Right ventricle myocardium superior (tissue), 1 donor: ENCODE measurements at places on chromosomes 12 and 14. TPM values are rescaled to one million over a fixed set of nuclear protein-coding genes. Genes with fewer than 3 reads are reported as not detected.

Gene MMP14
- total RNA-seq: 22.5 TPM

Gene OAS3
- 5.1 TPM for total RNA-seq

GRCh38 chr12:73656375-73656774 lies 881.3 kb upstream of the ATXN7L3B start:
- no peak for DNase-seq

GRCh38 chr12:112126911-112127310 lies 1.6 kb downstream of the TRAFD1 start:
- no peak for DNase-seq

Gene GLS2
- total RNA-seq: 0.40 TPM

Gene HOXC9
- total RNA-seq: not detected

Gene ZNF839
- total RNA-seq: 7.8 TPM

- DNase-seq: peak; percentile 97
Observed at GRCh38 chr14:73851567-73852382, at the start of gene PTGR2. TSS of gene PTGR2 (plus strand) at chr14:73851831. CDS start at chr14:73858863, 7,032 bp downstream.

DNA sequence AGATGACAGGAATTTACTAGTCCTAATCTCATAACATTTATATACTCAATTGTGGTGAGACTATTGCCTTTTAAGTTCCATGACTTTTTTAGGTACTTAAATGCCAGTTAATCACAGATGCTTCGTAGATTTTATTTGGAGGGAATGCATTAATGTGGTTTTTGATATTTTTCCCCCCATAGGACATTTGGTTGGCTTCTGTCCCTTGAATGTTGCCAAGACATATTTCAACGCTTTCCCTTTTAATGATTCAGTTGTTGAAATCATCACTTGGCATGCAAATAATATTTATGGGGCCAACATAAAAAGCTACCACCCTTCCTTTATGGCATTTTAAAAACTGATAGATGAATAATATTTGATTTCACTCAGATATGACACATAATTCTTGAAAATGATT lies 172.1 kb downstream of the ACSS3 start:
- no peak for DNase-seq

Gene SSTR1
- 0.43 TPM for total RNA-seq

DNA sequence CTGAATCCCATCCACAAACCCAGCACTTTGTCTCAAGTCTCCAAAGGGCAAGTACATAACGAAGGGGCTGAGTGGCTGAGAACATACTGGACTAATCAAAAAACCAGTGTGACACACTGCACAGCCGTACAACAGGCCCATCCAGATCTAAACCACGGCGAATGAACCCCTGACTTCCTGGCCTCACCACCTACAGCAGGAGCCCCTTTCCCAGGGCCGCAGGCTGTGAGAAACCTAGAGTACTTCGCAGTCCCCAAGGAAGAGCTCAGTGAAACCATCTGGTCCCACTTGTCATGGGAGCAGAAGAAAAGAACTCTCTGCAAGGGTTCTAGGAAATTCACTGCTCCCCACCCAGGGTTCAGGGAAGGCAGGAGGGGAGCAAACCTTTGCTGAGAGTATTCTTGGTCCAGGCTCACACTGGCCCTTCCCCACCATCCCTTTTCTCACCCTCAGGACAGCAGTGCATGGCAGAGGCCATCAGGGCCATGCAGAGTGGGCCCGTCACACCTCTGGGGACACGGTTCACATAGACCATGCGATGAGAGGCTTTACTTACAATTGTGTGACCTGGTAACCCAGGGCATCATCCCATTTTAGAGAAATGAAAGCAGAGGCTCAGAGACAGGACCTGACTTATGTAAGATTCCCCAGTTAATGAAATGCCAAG lies 192.8 kb downstream of the BCL11B start:
- DNase-seq: no peak

GRCh38 chr14:76990084-76990483 lies 38.4 kb downstream of the IRF2BPL start:
- no peak for DNase-seq

Gene FAR2
- total RNA-seq: 3.1 TPM

DNA sequence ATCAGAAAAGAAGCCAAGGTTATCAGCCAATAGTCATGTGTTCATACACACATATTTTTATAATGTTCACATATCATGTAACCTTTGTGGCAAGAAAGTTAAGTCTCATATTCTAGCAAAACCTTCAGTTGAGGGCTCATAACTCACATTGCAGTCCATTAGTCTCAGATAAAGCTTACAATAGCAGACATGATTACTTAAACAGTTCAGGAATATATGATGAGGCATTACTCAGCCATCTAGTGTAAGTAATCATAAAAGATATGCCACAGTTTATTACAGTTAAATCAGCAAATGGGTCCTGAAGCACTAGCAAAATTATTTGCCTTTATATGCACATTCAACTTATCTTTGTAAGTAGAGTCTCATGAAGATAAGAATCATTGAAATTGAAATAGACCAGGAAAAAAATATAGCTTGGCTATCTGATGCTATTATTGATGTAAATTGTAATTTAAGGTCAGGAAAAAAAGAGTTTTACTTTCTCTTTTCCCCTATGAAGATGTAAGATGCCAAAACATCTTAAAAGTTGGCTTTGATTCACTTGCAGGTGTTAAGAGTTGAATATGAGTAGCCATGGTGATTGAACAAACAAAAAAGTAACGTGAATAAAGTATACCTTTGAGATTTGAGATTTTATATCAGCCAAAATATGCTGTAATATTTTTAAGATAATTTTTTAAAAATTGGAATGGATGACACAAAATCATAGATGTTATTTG lies 537.0 kb downstream of the SLC6A15 start:
- DNase-seq: no peak

DNA sequence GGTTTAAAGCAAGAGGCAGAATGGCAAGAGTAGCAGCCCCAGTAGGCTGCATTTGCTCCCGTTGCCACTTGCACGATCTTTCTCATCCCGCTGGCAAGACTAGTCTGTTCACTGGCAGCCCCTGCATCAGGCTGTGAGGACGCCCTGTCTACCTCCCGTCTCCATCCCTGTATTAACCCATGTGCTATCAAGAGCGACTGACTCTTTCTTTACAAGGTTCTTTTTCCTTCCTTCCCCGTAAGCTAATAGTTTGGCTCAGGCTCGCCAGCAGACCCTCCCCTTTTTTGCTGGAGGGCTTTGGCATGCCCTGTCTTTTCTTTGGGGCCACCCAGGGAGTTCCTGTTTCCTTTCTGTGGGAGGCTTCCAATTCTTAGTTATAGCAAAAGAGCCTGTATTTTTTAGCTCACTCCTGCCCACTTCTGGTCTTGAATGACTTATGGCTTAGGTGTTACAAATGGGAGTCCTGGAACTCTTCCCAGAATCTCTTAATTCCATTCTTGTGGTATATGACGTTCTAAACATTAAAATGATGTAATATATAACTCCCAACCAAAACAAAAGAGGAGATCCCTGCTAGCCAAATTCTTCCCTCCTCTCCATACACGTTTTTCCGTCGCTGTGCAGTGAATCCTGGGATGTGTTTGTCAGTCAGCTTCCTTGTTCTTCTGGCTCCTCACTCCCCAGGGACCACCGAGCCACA lies 149.0 kb downstream of the PRKCH start:
- peak; percentile 55 for DNase-seq

DNA sequence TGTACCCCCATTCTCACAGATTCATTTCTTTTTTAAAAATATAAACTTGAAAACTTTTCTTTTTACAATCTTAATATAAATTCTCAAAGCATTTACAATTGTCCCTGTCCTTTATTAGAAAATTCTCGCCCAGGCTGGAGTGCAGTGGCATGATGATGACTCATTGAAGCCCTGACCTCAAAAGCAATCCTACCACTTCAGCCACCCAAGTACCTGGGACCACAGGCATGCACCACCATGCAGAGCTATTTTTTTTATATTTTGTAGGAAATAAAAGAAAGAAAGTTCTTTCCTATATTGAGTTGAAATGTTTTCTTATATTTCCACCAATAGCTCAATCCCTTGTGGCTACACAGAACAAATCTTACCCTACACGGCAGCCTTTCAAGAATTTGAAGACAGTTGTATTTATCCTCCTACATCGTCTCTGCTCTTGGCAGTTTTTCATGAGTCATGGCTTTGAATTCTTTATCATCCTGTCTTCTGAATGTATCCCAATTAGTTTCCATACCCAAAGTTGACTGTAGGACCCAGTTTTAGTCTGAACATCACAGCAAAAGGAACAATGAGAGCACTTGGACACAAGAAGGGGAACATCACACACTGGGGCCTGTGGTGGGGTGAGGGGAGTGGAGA lies 52.4 kb downstream of the SYT1 start:
- DNase-seq: no peak

DNA sequence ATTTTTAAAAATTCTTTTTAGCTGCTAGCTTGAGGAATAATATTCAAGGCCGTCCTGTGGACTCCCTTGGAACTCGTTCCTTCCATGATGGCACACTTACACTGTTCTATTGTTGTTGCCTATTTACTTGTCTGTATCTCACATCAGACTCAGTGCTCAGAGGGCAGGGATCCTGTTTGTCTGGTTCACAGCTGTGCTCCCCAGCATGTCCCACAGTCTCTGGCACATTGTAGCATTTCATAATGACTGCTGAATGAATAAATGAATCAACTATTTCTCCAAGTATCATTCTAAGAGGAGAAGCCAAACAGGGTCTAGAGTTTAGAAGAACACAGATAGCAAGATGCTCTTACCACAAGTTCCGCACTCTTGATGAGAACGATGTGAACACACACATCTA lies 48.0 kb downstream of the NTN4 start:
- DNase-seq: no peak

- DNase-seq: no peak
Observed at GRCh38 chr12:66119229-66119869, 11.2 kb downstream of the LLPH start.

DNA sequence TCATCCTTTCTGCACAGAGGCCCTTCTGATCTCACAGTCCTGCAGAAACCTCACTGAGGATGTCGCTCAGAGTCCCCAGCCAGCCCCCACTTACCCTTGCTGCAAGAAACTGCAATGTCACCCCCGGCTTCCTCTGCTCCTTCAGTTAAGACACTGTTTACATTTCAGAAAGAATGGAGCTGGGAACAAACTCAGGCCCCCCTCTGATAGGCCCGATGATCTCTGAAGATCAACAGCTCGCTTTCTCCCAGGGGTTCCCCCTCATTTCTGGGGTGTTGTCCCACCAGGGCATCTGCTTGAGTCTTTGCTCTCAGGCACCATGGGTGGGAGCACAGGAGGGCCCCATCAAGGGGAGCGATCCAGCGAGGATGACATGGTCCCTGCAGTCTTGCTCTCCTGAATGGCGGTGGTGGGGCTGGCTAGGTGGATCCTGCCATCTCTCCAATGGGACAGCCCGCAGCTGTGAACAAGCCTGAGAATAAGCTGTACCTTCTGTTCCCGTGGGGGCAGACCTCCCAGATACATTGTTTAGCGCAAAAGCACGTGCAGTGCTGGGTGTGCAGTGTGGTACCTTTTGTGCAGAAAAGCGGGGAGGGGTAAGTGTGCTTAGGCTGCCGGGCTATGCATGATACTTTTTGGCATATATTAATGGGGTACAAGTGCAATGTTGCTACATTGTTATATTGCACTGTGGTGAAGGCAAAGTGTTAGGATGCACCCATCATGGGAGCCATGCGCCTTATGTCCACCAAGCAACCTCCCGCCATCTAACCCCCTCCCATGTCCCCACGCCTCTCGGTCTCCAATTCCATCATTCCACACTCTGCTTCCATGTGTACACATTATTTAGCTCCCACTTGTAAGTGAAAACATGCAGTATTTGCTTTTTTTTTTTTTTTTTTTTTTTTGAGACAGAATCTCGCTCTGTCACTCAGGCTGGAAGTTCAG lies 6.7 kb upstream of the NCOR2 start:
- DNase-seq: no peak

Gene SMCO2
- not detected for total RNA-seq

- DNase-seq: no peak
Observed at GRCh38 chr14:59370158-59370742, 94.9 kb downstream of the GPR135 start.

GRCh38 chr14:52325126-52325525 lies 11.0 kb downstream of the PTGER2 start:
- no peak for DNase-seq

DNA sequence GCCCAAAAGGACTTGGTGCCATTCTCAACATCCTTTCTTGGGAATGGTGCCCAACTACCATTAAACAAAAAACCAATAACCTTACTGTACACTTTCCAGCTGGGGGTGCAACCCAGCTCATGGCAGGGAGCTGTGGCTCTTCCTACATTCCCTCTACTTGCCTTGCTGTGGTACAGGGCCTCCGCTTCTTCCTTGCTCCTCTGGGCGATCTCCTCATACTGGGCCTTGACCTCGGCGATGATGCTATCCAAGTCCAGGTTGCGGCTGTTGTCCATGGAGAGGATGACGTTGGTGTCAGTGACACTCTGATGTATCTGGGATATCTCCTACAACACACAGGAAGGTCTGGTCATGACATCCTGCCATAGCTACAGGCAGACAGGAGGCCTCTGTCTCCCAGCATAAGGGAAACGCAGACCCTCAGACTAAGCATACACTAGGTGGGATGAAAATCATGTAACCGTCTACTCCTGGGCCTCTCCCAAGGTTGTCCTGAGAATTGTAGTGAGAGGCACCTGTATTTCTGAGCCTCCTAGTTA lies 3.9 kb downstream of the KRT2 start:
- DNase-seq: no peak

GRCh38 chr14:56490379-56490778 lies 89.2 kb upstream of the TMEM260 start:
- DNase-seq: no peak

- DNase-seq: no peak
Observed at GRCh38 chr14:61598980-61599379, 96.3 kb upstream of the HIF1A start.
